ENCODE measurements at places on chromosomes 7 and 10. TPM values are rescaled to one million over a fixed set of nuclear protein-coding genes. Genes with fewer than 3 reads are reported as not detected.
A peak's percentile ranks its signal among the peaks of the same experiment; 100 is the strongest.

The RARRES2 gene
- total RNA-seq, result 536 TPM

GRCh38 chr10:67790534-67791408 is 47.2 kb downstream of the DNAJC12 start:
- no peak for DNase-seq

DNA sequence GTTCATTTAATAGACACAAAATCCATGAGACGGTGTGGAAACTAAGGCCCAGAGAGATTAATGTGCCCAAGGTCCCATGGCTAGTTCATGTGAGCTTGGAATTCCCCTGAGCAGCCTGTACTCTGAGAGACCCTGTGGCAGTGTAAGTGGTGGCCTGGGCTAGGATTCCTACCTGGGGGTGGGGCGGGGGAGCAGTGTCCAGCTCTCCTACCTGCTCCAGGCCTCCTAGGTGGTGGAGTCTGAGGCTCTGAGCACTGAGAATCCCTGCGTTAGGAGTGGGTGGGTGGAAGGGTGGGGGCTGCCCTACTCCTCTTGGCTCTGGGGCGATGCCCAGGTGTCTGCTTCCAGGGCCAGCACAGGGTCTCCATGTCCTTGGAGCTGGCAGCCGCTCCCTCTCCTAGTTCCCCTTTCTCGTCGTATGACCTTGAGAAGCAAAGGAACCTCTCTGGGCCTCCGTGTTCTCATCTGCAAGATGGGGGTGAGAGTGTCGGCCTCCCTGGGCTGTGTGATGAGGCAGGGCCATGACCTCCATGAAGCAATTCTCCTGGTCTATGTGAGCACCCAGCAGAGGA is 2.5 kb downstream of the SNCG start:
- DNase-seq, result peak; percentile 19

DNA sequence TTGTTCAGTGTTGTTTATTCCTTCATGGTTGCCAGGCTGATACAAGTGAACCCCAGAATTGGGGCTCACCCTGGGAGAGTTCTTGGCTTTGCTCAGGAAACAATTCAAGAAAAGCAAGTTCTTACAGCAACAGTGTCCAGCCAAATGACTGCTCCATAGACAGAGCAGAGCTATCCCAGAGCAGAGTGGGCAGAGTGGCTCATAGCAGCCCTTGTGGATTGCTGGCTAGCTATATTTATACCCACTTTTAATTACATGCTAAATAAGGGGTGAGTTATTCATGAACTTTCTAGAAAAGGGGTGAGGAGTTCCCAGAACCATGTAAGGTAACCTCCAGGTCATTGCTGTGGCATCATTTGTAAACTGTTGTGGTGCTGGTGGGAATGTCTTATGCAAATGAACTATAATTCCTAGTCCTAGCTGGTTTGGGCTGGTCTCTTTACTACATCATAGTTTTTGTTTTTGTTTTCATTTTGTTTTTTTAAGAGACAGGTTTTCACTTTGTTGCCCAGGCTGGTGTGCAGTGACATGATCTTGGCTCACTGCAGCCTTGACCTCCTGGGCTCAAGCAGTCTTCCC is 59.9 kb upstream of the HBP1 start:
- DNase-seq, result no peak

GRCh38 chr7:157523371-157523765 is 186.6 kb downstream of the DNAJB6 start:
- DNase-seq, result no peak

GRCh38 chr10:113912582-113912981 is 58.1 kb downstream of the NHLRC2 start:
- DNase-seq, result no peak

The TMEM213 gene
- total RNA-seq, result not detected

DNA sequence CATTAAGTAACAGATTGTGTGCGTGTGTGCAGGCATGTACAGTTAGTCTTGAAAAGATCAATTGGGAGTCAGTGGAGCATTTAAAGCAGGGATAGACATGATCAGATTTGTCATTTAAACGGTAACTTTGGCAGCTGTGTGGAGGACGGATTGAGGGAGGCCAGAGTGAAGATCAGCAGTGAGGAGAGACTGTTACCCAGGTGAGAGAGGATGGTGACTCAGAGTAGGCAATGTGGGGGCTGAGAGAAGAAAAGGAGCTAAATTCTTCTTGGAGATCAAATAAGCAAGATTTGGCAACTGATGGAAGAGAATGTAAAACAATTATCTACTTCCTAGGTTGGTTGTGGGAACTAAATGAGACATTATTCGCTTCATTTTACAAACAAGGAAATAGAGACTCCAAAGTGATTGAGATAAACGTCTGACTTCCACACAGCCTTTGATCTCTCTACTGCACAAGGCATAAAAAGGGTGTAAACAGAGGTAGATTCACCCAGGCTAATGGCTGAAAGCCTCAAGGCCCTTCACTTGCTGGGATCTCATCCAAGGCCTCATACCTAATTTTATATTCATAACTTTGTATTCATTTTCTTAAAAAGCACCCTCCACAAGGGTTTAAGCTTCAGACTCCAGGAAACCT is 665.1 kb upstream of the GALNT17 start:
- DNase-seq, result no peak

DNA sequence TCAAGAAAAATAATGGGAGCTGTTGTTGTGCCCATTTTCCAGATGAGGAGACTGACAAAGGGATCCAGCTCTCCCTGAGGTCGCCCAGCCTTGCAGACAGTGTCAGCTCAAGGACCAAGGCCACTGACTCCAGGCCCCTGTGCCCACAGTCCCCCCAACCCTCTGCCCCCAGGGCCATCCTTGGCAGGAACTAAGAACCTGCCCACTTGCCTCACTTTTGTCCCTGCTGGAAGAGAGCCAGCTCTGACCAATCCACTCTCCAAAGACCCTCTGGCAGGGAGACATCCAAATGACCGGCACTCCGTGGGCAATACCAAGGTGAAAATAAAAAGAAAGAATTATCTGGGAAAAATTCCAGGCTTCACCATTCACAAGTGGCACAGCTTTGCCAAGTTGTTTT is 101.3 kb downstream of the TCERG1L start:
- peak; percentile 4 for DNase-seq

DNA sequence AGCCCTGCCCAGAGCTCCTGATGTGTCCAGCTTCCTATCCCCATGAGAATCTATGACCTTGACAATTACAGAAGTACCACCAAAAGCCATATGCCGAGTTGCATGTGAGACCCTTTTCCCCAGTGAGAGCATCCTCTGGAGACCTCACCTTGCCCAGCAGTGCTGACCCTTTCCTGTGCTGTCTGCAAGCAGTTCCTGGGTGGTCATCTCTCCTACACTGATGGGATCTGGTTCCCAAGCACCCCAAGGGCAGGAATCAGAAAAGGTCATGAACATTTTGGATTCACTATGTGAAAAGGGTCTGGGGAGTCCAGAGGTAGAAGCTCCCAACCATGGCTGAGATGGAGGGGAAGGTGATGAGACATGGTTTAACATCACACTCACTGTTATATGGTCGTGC is 18.2 kb downstream of the SFTPD start:
- DNase-seq, result no peak

GRCh38 chr10:6718550-6718949 is 138.5 kb upstream of the PRKCQ start:
- DNase-seq, result no peak

The PRSS37 gene
- total RNA-seq, result not detected
